Stimulated activated CD4-positive, alpha-beta T cell treated with anti-CD3 and anti-CD28 coated beads, Interleukin-4, amount 100 ng/mL, for 48 hours (primary cell): ENCODE measurements at places on chromosomes 5 and 9.

- no peak for DNase-seq
Measured at GRCh38 chr9:12934545-12935272, 159.9 kb downstream of the LURAP1L start.

DNA sequence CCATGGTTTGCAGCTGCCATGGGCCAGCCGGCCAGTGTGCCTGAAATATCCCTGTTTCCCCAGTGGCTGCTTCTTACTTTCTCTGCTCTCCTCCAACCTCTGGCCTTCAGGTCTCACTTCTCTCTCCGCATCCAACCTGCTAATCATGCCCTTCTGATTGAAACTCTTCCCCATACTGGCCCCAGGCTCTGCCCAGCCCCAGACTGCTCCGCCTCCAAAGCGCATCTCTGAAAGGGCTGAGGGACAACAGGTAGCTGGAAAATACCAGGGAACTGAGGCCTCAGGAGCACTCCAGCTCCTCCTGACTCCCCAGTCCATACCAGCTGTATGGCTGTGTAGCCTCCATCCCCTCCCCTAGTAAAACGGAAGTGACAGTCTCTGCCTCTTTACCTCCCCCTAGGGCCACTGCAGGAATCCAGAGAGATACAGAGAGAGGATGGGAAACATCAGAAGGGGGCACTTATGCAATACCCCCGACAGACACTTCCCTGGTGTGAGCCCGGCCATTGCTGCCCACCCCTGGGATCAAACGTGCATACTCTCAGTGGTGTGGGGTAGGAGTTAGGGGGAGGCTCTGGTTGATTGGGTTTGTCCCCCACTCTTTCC, 34.2 kb downstream of the PAX5 start:
- no peak for DNase-seq

DNA sequence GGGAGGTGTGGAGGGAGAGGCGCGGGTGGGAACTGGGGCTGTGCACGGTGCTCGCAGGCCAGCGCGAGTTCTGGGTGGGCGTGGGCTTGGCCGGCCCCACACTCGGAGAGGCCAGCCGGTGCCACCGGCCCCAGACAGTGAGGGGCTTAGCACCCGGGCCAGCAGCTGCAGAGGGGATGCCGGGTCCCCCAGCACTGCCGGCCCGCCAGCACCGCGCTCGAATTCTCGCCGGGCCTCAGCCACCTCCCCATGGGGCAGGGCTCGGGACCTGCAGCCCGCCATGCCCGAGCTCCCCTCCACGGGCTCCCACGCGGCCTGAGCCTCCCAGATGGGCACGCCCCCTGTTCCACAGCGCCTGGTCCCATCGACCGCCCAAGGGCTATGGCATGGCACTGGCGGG, 104.6 kb downstream of the GLIS3 start:
- no peak for DNase-seq

- DNase-seq = no peak
Measured at GRCh38 chr5:158422653-158423515, 563.9 kb upstream of the CLINT1 start.

DNA sequence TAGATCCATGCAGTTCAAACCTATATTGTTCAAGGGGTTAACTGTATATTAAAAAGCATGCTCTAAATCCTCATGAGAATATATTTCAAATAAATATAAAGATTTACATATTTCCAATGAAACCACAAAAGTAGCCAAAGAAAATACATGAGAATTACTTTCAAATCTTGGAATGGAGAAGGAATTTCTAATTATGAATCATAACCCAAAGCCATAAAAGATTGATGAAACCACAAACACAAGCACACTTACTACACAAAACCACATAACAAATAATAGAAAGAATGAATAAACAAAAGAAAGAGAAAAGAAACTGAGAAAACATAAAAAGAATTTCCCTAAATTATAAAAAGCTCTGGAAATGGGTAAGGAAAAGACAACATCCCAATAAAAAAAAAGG, 16.0 kb downstream of the ERP44 start:
- DNase-seq = no peak
